ENCODE measurements at places on chromosomes 7 and 10. TPM values are rescaled to one million over a fixed set of nuclear protein-coding genes. Genes with fewer than 3 reads are reported as not detected.

Gene CCDC136
- 32.0 TPM for total RNA-seq

Gene WNT2
- 1.0 TPM for total RNA-seq

Gene AQP1
- 362 TPM for total RNA-seq

Gene FGFBP3
- total RNA-seq: 1.7 TPM

Gene AKR1C4
- total RNA-seq: not detected

DNA sequence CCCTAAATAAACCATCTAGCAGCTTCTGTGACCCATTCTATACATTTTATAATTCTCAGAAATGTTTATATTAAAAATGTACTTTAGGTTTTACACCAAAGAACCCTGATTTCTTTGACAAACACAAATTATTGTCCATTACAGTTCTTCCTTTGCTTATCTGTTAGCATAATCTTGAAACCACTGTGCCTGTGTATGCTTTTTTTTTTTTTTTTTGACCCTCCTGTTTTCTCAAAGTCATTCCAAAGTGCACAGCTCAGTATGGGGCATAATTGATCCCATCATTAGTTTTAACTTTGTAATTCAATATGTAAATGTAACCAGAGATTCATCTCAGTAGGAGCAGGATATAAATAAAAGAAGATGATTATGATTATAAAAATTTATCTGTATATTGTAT, 229.3 kb downstream of the DGKB start:
- no peak for DNase-seq

GRCh38 chr7:25124465-25125136, 459 bp downstream of the CYCS start:
- DNase-seq: no peak

- no peak for DNase-seq
Observed at GRCh38 chr10:3926258-3926657, 141.2 kb upstream of the KLF6 start.

DNA sequence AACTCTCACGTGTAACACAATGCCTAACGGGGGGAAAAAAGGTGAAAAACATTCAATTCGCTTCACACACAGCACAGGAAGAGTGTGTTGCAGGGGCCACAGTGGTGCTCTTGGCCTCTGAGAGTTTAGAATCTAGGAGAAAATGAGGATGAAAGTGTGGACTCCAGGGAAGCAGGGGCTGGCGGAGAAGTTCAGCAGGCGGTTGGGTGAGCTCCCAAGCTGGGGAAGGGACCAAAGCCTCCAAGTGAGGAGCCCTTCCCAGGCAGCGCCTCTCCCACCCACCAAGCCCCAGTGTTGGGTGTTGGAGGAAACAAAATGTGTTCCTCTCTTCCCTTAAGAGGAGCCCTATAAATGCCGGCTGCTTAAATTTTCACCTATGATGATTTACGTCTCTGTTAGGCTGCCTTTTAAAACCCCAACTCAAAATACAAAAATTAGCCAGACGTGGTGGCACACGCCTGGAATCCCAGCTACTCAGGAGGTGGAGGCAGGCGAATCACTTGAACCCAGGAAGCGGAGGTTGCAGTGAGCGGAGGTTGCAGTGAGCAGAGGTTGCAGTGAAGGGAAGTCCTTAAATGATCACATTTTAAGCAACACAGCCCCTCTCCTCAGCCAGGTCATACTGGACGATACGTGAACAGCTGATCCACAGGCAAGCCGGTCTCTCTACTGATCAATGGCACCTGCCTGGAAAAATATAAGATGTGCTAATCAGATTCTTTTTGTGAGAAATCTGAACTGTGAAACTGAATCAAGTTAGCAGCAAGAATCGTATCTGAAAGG, 735.2 kb downstream of the PARD3 start:
- no peak for DNase-seq

DNA sequence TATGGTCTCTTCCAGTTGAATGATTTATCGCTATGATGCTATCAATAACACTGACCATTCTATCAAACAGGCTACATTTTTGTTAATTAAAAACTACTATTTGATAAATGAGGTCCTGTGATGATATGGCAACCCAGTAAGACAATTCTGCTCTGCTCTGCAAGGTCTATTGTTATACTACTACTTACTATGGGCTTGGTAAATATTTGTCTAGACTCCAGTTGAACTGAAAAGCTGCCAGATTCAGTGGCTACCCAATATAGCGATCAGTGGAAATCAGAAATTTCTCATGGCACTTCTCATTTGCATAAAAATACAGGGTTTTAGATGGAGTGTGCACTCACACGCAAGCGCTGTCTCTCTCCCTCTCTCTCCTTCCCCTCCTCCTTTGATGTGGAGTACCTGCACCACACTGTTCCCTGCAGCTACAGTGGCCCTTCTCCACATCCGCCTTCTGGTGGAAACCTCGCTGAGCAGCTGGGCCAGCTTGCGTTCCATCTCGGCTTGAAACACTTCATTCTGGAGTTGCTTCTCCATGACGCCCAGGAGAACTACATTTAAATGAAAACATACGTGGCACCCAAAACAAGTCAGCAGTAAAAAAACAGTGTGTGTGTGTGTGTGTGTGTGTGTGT, 77.9 kb downstream of the KIAA1549 start:
- no peak for DNase-seq

DNA sequence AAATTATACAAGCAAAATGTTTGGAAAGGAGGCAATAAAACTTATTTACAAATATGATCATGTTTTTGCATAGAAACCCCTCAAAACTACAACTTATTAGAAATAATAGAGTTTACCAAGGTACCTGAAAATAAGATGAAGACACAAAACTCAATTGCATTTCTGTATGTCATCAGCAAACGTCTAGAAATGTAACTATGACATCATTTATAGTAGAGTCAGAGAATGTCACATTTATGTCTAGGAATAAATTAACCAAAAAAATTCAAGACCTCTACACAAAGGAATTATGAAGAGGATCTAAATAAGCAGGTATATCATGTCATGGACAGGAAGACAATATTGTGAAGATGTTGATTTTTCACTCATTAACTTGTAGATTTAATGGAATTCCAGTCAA, 81.1 kb downstream of the PALS2 start:
- DNase-seq: no peak

DNA sequence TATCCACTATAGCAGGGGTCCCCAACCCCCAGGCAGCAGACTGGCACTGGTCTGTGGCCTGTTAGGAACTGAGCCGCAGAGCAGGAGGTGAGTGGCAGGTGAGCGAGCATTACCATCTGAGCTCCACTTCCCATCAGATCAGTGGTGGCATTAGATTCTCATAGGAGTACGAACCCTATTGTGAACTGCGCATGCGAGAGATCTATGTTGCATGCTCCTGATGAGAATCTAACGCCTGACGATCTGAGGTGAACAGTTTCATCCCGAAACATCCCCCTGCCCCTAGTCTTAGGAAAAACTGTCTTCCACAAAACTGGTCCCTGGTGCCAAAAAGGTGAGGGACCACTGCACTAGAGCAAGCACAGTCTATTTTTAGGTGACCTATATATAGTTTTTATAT, 23.6 kb downstream of the ASZ1 start:
- no peak for DNase-seq
